Smooth muscle cell of trachea (primary cell): ENCODE measurements at places on chromosomes 13 and 19. TPM values are rescaled to one million over a fixed set of nuclear protein-coding genes. Genes with fewer than 3 reads are reported as not detected.

GSX1 gene
- total RNA-seq, result not detected in 2 replicates

ZNF835 gene
- total RNA-seq, result 0.15 and 1.2 TPM in 2 replicates

EXOC3L2 gene
- 0.17 TPM in 1 of 2 replicates, not detected in the other for total RNA-seq

OR7A5 gene
- not detected in 2 replicates for total RNA-seq

ZNF682 gene
- total RNA-seq, result 3.0 and 3.8 TPM in 2 replicates

MCEMP1 gene
- not detected in 2 replicates for total RNA-seq

TTYH1 gene
- total RNA-seq, result not detected in 2 replicates
